ENCODE measurements at places on chromosomes 16 and 17.

- no peak for DNase-seq
Measured at GRCh38 chr16:15836965-15837611, 19.7 kb downstream of the MYH11 start.

DNA sequence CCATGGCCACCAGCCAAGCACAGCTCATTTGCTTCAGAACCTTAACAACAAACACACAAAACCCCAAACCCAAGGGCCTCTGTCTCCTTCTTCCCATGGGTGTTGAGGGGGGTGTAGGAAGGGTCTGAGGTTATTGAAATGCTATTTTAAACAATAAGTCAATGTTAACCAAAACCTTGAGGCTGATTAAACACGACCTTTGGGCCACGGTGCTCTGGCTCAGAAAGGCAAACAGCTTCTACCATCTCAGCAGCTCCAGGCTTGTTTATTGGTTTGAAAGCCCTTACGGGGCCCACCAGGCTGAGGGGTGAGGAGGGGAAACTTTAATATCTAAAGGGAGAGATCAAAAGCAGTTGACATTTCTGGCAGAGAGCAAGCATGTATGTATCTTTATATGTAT is 185.7 kb upstream of the IRX6 start:
- no peak for DNase-seq

GRCh38 chr17:10114931-10115535 is 83.4 kb downstream of the GAS7 start:
- no peak for DNase-seq

- DNase-seq: no peak
Measured at GRCh38 chr17:28391401-28391800, 14.6 kb downstream of the SLC46A1 start.

DNA sequence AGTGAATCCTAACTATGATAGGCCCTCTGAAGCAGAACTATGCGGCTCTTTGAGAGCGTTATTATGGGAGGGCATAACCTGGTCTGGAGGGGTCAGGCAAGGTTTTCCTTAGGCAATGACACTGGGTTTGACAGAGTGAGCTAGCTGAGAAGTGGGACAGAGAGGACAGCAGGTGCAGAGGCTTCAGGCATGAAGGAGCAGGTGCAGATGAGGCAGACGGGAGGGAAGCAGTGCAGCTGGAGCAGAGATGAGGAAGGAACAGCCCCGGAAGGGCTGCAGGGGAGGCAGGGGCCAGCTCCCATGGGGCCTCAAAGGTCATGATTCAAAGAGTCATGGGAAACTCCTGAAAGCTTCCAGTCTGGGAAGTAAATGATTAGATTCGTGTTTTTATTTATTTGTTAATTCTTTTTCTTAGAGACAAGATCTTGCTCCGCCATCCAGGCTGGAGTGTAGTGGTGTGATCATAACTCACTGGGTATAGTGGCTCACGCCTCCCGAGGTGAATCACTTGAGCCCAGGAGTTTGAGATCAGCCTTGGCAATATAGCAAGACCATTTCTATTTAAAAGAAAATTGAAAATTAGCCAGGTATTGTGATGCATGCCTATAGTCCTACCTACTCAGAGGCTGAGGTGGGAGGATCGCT is 5.4 kb downstream of the MARCHF10 start:
- DNase-seq: no peak

DNA sequence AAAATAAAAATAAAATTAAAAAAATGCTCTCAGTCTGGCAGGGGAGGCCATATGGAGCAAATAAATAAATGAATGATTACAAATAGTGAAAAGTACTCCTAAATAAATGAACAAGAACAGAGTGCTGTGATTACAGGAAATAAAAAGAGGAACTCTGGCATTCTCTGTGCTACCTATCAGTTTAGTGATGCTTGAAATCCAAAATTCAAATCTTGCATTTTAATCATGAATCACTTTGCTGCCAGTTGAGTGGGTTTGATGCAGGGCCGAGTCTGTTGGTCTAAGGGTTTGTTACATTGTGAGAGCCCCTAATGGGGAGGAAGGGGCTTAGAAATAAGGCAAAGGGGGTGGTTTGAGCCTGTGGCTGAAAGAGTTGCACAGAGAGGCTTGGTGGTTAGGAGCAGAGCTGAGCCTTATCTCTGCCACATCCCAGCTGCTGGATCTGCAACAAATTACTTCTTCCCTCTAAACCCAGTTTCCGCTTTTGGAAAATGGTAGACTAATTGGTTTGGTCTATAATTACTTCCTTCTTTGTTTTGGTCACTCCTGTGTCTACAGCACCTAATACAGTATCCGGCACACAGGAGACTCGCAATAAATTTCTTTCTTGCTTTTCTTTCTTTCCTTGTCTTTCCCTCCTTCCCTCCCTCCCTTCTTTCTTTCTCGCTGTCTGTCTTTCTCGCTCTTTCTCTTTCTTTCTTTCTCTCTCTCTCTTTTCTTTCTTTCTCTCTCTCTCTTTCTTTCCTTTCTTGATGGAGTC is 6.3 kb upstream of the ABCC1 start:
- DNase-seq: no peak

DNA sequence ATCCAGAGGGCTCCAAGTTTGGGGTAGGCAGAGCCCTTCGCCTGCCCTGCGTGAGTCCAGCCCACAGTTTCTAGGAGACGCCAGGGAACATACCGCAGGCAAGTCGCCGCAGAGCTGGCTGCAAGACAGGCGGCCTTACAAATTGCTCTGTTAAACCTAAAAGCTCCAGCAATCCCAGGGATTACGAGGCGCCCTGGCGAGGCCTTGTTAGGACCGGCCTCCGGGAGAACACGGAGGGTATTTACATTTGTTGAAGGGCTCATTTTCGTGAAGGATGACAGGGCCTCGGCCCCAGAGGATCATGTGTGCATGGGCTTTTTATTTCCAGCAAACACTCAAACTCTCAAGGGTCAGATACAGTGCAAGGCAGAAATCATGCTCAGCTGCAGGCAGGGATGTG is 77.6 kb upstream of the FOXF1 start:
- DNase-seq: no peak

GRCh38 chr16:68284847-68285246 is 20.5 kb downstream of the SLC7A6 start:
- no peak for DNase-seq

All from kidney capillary endothelial cell (primary cell).